ENCODE measurements at places on chromosomes 12 and 14.
A peak's percentile ranks its signal among the peaks of the same experiment; 100 is the strongest.

- DNase-seq, result no peak
Measured at GRCh38 chr12:76055393-76055792, 23.8 kb upstream of the PHLDA1 start.

GRCh38 chr14:105378199-105378598 is 20.1 kb upstream of the TEX22 start:
- no peak for DNase-seq

GRCh38 chr14:34713681-34714319 is 593 bp downstream of the CFL2 start:
- DNase-seq, result peak; percentile 12

DNA sequence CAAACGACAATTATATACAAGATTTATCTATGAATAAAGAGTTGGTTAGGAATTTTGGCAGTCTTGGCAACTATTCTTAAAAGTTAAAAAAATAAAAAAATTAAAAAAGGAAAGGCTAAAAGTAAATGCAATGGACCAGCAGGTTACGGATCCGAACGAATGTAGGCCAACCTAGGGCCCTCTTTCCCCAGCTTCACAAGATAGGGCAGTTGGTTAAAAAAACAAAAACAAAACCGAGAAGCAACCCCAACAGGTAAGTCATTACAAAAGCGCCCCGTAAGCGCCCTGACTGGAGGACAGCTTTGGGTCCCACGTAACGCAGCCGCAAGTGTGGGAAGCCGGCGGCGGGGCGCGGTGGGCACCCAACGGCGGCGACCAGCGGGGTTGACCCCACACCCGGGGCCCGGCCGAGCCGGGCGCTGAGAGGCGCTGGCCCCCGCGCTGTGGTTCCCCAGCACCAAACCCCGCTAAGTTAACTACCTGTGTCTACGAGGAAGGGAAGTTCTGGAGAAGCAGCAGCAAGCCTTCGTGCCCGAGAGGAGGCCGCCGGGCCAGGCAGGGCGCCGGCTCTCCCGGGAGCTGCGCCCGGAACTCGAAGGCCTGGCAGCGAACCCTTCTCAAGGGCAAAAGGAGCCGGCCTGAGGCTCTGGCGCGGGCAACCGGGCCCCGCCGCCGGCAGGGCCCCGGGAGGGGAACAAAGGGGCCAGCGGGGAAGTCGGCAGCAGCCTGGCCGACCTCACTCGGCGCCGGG is 882 bp downstream of the HECTD1 start:
- peak; percentile 32 for DNase-seq

DNA sequence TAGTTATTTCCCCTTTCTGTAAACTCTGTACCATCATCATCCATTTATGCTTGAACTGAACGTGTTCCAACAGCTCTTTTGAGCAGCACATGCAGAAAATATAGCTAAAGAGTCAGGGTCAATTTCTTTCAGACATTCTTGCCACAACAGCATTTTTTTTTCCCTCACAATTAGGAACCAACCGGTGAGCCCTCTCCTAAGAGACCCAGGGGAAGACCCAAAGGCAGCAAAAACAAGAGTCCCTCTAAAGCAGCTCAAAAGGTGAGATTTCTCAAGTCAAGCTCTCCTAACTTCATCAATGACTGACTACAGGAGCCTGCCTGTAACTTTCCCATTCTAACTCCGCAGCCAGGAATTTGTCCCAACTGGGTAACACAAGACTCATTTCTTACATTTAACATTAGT is 3.5 kb downstream of the HMGA2 start:
- DNase-seq, result no peak

GRCh38 chr14:67566908-67567307 is 33.2 kb downstream of the PIGH start:
- DNase-seq, result no peak

GRCh38 chr14:78790271-78790670 is 620.1 kb downstream of the NRXN3 start:
- no peak for DNase-seq

DNA sequence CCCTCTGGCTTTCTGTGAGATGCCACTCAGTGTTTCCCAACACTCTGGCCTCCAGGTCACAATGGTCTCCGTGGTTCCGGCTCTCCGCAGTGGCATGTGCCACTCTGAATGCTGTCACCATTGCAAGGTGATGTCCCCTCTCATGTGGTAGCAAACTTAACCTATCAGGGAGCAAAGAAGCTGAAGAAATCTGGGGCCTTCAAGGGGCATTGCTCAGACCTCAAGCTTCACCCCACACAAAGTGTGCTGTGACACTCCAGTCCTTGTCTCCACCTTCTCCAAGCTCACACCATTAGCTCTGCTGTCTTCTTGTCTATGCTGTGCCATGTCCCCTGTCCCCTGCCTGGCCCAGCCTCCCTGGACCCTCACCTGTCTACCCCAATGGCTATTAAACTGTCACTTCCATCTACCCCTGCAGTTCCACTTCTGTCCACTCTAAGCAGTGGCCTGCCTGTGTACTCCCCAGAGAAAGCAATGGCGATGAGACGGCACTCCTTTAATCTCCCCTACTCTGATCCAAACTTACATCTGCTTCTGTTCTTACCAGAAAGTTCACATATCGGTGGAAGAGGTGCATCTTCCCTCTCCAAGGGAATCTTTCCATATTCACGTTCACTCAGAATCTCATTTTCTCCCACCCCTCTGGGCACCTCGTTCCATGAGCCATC is 93.7 kb downstream of the DHRS2 start:
- no peak for DNase-seq

GRCh38 chr14:96072076-96072475 is 32.9 kb downstream of the C14orf132 start:
- no peak for DNase-seq

GRCh38 chr12:14986449-14986848 is 13.6 kb downstream of the PDE6H start:
- no peak for DNase-seq
